ENCODE measurements at places on chromosomes 3 and 15.

- DNase-seq: no peak
Observed at GRCh38 chr15:66462627-66463026, 34.9 kb downstream of the SNAPC5 start.

GRCh38 chr15:61824291-61824690 is 236.0 kb downstream of the VPS13C start:
- DNase-seq: no peak

DNA sequence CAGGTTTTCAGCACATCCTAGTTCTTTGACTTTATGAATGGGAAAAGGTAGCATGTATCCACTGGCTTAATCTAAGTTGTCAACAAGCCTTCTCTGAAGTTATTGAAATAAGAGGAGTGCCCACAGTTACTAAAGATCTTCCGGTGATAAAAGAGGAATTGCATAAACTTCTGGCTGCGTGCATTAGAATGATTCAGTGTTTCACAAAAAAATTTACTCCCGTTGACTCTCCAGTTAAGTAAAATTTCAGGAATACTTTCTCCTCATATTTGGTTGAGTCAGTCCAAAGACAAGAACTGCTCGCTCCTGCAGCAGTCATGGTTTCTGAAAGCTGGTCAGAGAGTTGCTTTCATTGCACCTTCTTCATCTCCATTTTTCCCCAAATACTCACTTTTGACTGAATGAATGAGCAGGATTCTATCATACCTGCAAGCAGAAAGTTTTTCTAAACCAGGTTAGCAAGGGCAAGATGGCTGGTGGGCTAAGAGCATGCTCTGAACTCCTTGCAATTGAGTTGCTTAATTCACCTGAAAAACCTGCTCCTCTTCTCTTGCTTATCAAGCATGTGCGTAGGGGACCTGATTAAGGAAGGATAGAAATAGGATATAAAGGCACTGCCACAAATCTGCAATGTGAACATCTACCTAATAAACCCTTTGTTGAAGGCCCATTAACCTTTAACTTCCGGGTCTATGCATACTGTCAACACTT is 64.2 kb upstream of the TIMP4 start:
- DNase-seq: no peak

DNA sequence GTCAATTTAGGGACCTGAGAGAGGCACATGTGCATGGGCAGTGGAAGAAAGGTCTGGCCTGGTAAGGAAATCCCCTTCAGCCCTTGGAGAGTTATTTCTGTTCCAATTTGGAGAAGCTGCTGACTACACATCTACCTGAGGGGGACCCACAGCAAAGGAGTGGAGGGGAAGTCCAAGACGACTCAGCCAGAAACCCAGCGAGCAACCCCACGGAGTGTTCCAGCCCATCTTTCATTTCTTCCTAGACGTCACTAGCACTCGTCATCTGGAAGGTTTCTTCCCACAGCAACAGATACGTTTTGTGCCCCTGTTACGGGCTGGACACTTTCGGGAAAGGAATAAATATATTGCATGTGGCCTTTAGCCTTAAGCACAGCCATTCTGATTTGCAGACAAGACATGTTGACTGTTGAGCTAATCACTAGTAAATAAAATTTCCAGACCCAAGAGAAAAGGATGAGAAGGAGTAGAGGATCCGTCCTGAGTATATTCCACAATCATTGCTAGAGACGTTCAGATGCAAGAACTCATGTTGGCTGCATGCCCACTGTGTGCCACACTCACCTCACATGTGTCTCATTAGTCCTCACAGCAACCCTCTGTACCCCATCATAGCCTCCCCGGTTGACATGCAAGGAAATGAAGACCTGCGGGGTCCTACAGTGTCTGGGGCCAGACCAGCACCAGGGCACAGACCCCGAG is 7.8 kb upstream of the FAM174B start:
- no peak for DNase-seq

DNA sequence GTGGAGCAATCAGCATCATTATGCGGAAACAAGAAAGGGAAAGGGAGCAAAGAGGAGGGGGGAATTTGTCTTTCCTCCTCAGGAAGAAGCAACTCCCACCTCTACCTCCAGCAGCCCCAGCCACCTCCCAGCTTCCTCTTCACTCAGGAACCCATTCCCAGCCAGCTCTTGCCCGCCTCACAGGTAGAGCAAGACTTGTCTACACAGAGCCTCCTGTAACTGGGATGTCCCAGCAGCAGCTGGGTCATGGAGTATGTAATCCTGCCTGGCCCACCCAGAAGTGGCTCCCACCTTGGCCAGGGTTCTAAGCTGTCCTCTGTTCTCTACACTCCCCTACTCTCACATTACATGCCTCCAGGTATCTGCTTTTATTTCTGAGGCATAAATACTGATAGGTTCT is 14.0 kb downstream of the IGDCC3 start:
- DNase-seq: no peak

- DNase-seq: no peak
Observed at GRCh38 chr3:107367353-107367752, 9.9 kb upstream of the CCDC54 start.

- no peak for DNase-seq
Observed at GRCh38 chr15:60673918-60674558, 195.1 kb upstream of the ICE2 start.

DNA sequence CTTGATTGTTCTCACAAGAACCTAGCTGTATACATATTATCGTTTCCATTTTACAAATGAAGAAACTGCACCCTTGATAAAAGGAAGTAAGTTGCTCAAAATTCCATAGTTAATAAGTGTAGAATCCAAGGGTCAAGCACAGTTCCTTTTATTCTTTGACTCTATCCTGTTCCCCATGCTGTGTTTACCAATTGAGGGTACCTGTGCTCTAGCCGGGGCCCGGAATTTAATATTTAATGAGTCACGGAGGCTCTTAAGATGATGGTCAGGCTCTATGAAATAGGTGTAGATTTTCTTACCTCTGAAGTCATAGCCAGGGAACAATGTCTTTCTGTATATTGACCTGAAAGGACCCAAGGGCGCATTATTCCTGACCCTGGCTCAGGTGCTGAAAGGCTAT is 65.2 kb downstream of the LPP start:
- DNase-seq: no peak

- no peak for DNase-seq
Observed at GRCh38 chr3:108004647-108005046, 86.2 kb downstream of the CD47 start.

- no peak for DNase-seq
Observed at GRCh38 chr15:63473999-63474809, 30.2 kb upstream of the USP3 start.

DNA sequence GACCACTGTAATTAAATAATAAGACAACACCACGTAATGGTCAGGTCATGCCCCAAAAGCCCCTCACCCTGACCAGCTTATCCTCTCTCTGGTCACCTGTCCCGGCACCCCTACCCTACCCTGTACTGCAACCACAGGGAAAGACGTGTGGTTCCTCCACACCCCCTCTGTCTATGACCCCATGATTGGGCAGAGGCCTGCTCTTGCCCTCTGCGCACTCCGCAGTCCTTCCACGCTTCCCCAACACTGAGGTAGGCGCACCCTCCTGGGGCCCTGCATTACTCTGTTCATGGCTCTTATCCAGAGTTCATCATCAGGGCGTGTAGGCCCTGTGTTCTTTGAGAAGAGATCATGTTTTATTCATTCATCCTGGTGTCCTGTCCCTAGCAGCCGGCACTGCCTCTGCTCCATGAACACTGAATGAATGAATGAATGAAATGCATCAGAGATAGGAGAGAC is 33.8 kb downstream of the MGLL start:
- no peak for DNase-seq

GRCh38 chr15:71106802-71107500 is 8.3 kb upstream of the THSD4 start:
- no peak for DNase-seq

DNA sequence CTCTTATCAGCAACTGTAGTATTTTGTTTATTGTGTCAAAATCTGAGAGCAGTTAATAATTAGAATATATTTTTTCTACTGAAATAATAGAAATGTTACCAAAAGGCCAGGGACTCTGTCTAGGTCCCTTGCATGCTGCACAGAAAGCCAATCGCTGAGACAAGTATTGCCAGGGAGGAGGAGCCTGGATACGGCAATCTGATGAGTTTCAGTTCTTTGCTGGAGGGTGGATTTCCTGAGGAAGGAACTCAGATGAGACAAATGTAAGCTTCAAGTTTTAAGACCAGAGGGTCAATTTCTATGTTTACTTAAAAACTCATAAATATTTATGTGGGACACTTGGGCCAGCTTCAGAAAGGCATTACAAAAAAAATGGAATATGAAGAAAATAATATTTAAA is 252.2 kb downstream of the GABRG3 start:
- no peak for DNase-seq

- DNase-seq: no peak
Observed at GRCh38 chr15:25345943-25346342, 92.9 kb downstream of the UBE3A start.

- DNase-seq: no peak
Observed at GRCh38 chr3:126167566-126167965, 12.8 kb downstream of the ALDH1L1 start.

DNA sequence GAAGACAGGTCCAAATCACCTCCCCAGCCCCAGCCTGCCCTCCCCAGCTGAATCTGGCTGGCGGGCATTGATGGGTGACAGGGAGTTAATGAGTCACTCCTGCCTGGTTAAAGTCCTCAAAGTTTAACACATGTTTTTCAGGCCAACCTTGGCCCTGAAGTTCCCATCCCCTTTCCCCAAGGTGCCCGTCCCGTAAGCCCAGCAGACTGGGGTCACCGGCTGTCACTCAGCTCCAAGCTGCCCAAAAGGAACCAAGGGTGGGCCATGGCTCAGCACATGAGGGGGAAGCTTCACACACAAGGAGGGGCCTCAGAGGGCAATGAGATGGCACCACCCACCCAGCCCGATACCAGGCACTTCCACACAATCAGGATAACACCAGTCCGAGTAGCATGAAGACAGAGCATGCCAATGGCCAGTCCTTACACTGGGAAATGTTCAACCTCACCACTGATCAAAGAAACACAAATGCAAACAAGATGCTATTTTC is 10.2 kb upstream of the KLF15 start:
- no peak for DNase-seq

Data from left forelimb (tissue), 1 donor.